ENCODE measurements at places on chromosomes 7 and 10.

- no peak for DNase-seq
Observed at GRCh38 chr7:106430103-106430502, 145.3 kb upstream of the NAMPT start.

DNA sequence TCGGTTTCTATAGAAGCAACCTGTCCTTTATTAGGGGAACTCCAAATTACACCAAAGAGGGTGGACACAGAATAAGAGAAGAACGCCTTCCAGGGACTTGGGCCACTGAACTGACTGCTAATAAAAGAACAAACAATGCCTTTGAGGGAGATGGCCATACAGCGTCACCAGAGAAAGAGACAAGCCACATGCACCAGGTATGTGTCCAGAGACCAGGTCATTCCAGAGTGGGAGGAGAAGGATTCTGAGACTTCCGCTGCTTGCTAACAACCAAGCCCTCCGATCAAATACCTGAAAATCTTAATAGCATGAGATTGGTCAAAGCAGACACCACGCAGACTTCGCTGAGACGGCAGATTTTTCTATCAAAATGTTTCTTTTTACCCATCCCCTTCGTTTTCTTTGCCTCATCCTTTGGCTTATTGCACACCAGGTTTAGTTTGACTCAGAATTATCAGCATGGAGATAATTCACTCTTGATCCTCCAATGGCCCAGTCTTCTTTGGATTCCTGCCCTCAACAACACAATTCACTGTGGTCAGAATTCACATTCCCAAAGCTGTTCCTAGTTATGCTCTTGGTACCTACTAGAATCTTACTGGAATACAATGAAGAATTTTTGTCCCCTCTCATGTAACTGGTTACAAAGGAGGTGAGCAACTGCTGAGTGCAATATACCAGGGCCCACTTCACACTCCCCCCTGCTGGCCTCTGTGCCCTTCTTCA is 87.4 kb upstream of the DDC start:
- DNase-seq, result no peak

DNA sequence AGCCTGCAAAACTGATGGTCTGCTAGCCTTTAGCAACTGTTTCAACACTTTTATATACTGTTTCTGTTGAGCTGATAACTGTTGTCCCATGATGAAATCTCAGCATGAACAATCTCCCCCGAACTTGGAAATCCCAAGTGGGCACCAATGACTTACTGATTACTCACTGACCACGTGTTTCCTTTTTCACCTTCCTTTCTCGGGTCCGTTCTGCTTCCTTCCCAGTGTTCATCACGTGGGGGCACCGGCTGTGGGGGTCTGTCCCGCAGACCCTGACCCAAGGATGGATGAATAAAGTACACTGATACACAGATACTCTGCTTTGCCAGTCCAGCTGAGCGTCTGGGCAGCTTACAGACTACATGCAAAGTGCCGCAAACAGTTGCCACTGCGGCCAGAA is 39.0 kb upstream of the RASGEF1A start:
- DNase-seq, result peak; percentile 3

DNA sequence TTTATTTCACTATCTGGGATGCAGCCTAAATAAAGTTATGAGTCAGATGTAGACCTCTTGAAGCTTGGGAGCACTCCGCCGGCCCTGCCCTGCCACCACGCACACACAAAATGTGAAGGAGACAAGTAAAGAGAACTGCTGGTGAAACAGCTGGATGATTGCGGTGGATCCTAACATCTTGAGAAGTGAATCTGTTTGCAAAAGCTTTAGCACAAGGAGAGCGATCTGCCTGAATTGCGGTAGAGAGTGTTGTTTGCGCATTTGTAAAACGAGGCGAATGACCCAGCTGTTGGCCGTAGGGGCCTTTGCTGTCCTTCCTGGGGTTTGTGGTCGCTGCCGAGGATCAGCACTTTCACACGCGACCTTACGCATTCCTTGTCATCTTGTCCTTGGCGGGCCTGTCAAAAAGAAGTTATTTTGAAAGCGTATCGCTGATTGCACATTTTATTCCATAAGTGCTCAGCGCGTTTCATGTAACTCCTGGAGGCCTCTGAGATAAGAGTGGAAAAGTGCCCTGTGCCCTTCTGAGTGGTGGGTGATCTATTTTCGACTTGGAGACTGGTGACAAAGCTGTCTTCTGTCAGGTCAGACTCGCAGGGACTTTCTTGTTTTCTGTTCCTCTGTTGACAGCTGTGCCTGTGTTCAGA is 40.8 kb downstream of the RBM20 start:
- peak; percentile 79 for DNase-seq

DNA sequence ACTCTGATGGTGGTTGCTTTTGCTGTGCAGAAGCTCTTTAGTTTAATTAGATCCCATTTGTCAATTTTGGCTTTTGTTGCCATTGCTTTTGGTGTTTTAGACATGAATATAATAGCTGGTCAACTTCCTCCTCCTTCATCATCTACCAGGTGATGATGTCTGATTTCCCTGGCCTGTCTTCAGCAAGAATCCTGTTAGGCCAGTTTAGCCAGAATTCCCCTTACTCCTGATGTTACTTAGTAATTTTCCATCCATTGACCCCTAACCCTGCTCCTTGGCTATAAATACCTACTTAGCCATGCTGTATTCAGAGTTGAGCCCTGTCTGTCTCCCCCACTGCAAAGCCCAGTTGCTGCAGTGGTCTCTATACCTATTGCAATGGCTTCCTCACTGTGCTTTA is 91.4 kb downstream of the ZNF777 start:
- no peak for DNase-seq

DNA sequence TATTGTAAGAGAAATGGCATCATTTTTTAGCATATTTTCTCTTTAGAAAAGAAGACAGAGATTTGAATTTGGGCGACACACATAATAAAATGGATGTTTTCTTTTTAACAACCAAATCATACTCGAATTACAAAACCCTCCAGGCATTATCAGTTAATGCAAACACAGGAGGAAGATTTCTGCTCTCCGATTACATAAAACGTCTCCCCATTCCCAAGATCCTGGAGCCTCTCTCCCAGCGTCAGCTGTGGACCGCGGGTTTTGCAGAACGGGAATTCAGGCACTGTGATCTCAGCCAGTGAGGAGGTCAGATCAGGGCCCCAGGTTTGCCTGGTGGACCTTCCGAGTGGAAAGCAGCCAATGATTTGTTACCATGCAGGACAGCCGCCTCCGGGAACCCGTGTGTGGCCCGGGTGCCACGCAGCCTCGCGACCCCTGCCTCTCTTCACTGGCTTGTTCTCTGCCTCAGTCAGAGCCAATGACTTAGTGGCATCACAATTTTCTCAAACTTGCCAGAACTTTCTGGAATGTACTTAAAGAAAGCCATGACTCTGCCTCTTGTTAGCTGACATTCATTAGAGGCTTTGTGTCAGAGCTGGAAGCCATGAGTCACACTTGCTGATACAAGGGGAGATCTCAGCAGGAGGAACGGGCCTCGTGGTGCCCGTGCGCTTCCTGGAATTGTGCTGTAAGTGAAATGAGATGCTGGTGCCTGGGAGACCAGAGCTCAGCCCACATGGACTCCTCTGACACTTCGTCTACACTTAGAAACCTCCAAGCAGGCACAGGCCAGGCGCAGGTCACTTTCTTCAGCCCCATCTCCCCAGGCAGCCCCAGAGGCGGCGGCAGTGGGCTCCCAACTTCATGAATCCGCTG is 246.1 kb downstream of the KLF6 start:
- DNase-seq, result peak; percentile 99

GRCh38 chr7:24910551-24911212 is 69.3 kb downstream of the OSBPL3 start:
- DNase-seq, result no peak

GRCh38 chr10:110643653-110644597 is at the start of gene RBM20:
Gene RBM20 (plus strand): TSS chr10:110644336. CDS start chr10:110644455, 119 bp downstream.
- peak; percentile 31 for DNase-seq

DNA sequence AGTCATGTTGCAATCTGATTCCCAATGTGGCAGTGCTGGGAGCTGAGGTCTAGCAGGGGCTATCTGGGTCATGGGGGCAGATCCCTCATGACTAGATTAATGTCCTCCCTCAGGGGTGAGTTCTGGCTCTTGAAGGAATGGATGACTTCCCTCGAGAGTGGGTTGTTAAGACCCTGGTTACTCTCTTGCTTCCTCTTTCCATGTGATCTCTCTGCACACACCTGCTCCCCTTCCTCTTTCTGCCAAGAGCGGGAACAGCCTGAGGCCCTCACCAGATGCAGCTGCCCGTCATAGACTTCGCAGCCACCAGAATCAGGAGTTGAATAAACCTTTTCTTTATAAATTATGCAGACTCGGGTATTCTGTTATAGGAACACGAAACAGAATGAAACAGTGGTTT is 37.8 kb downstream of the SFMBT2 start:
- DNase-seq, result no peak

DNA sequence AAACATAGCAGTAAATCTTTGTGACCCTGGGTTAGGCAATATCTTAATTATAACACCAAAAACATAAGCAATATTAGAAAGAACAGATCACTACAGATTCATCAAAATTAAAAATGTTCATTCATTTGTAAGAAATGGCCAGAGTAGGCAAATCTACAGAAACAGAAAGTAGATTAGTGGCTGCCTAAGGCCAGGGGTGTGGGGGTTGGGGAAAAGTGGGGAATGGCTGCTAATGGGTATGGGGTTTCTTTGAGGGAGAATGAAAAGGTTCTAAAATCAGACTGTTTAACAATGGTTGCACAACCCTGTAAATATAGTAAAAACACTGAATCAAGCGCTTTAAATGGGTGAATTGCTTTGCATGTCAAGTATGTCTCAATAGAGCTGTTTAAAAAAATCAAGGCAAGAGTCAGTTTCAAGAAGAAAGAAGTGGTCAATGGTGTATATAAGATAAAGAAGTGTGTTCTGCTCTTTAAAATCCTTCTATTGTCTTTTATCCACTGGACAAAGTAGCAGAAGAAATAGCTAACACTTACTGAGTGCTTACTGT is 42.6 kb downstream of the CDK6 start:
- no peak for DNase-seq

Measured in EH (cell line).